ENCODE measurements at places on chromosomes 4 and X.

- DNase-seq: no peak
These were observed 359.1 kb downstream of the DACH2 start for GRCh38 chrX:86507331-86507730.

GRCh38 chr4:73904491-73904890, 35.3 kb downstream of the CXCL1 start:
- DNase-seq: no peak

DNA sequence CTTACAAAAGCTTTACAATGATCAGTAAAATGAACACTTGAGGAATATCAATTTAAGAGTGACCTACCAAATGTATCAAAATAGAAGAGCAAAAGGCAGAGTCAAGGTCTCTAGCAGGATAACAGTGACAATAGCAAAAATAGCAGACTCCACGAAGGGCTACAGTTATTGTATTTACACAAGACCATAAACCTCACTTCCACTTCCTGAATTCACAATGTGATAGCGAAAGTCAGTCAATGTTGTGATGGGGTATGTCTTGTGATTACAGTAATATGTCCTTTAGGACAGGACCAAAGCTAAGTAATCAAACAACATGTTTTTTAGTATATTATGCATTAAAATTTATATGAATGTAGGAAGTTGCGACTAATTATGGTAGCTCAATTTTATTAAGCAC, 139.6 kb downstream of the IQCM start:
- no peak for DNase-seq

GRCh38 chrX:15815779-15816437, 25.6 kb downstream of the ZRSR2 start:
- DNase-seq: no peak

DNA sequence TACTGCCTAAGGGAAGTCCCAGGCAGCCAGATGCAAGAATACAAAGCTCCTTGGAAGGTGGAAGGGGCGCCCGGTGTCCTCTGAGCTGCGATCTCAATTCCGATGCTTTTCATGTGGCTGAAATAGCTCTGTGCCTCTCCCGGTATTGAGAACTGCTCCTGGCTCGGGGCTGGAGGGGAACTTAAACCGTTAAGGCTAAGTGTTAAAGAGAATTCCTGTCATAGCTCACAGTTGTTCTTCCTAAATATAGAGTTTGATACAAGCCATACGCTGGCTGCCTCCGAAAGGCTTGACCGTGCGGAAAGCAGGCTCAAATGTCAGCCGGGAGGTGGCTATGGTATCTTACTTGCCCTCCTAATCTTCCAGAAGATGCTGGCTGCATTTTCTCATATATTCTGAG, at the start of gene SMPX:
SMPX (minus strand) TSS at position 157 of the 400 bp plus-strand sequence. CDS start 3,826 bp downstream, outside the sequence.
- no peak for DNase-seq

- no peak for DNase-seq
These were observed 120.4 kb upstream of the STX18 start for GRCh38 chr4:4662230-4662629.

- no peak for DNase-seq
These were observed 28.2 kb downstream of the PHKA2 start for GRCh38 chrX:18955676-18956075.

DNA sequence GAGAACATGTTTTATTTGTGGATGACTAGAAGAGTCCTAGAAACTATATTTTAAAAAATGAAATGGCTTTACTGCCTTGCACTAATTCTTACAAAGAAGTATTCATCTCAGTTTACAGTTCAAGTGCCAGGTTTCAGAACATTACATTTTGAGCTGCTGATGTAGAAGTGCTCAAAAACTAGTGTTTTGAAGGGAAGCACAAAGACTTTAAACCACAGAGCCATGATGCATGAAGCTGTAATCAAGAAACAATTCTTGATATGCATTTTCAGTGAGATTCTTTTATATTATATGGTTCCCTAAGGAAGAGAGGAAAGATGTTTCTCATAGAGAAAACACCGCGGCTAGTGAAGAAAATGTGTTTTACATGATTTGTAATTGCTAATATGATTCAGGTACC, 1163.0 kb downstream of the RAPGEF2 start:
- no peak for DNase-seq

DNA sequence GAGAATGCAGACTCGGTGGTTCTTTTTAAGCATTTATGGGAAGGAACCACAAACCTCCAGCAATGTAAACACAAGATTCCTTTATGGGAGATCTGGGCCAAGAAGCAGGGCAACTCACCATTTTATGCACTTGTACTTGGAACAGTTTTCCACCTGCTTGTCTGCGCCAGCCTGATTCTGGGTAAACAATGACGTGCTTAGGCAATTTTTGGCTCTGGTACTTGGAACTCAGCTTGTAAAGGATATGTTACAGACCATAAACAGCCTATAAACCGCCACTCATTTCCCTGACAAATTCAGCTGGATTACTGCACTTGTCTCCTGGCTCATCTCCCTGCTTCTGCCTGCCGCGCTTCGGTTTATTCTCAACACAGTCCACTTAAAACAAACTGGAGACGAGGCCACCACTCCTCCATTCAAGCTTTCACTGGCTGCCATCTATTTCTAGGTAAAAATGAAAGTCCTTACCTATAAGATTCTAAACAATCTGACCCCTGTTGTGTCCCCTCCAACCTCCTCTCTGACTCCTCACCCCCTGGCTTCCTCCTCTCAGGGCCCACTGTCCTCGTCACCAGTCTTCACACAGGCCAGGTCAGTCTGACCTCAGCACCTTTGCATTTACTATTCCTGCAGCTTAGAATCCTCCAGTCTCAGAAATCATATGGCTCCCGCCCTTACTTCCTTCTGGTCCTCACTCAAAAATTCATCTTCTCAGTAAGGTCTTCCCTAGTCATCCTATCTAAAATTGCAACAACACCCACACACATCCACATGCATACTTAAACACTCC, 205.9 kb upstream of the GALNT7 start:
- DNase-seq: no peak

DNA sequence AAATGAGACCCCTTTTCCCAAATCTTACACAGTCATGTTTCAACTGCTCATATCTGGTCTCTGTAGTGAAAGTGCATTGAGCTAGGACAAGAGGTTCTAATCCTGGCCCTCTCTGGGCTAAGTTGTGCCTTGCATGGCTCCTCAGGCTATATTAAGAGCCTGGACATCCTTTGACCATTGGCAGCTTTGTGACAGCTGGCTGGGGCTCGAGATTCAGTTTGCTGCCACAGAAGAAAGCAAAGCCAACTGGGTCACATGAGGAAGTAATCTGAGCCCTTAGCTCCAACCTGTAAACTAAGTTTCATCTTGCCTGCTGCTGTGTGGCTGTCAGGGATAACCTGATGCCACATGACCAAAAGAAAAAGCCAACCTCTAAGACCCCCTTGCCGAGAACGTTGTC, 51.8 kb upstream of the JADE1 start:
- DNase-seq: no peak

DNA sequence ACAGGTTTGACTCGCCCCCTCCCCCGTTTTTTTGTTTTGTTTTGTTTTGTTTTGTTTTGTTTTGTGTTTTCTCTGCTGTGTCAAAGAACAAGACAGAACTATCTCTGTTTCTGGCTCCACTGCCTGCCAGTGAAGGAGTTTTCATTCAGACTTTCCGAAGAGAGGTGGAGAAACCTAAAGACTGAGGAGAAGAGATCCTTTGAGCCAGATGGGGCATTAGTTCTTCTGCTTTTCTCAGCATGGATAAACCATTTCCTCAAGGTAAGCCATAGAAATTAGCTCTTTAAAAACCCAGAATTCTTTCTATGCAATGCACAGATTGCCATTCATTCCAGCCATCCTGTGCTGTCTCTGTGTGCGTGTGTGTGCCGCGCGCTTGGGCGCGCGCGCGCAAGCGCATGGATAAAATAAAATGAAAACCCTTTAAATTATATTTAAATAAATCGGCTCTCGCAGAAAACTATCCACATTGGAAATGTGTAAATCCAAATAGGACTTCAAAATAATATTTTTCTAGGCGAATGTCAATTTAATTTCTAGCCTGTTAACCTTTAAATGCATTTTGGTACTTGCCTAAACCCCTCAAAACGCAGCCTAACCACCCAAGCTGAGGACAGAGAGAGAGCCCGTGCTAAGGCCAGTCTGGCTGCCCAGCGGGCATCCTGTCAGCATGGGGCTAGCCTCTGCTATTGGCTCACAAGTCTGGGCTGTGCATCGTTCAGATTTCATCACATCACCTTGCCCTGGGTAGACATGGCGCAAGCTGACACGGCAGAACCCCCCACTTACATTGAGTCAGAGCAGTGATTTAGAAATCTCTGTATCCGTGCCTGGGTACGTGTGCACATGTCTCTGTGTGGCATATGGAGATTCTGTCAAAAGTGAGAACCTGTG, 113.0 kb upstream of the VAMP7 start:
- no peak for DNase-seq

DNA sequence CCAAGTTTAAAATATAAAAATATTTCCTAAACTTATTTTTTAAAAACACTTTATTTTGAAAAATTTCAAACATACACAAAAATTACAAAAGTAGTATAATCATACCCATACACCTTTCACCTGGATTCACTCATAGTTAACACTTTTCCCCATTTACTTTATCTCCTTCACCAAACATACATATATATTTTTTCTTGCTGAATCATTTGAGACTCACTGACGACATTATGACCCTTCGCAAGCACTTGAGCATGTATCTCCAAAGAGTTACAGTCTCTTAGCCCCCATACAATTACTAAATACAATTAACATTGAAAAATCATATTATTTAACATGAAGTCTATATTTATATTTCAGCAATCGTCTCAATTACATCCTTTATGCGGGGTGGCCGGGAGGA, 19.8 kb downstream of the RXFP1 start:
- DNase-seq: no peak

DNA sequence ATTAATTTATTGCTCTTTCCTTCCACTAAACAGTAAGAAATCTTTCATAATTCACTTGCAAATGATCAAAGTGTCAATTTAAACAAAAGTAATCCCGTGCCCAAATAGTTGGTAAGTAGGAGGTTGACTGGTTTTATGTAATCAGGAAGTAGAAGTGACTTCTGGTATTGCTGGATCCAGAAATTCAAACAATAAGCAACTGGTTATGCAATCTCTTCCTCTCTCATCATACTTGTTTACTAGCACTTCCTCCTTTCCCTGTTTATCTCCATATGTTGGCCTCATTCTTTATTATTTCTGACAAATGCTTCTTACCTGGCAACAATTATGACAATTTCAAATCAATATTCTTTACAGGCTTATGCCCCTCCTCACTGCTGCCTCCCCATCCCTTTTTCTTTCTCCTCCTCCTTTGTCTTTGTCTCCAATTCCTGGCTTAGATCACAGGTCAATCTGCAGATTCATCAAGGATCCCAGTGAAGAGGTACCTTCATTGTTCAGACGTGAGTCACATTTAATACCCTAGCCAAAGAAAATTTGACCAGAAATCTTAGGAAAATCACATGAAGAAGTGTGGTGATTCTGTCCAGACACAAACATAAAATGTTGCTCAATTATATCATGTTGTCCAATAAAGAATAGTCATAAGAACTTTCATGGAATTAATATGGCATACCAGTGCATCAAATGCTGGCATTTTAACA, 323.2 kb upstream of the PCDH7 start:
- DNase-seq: no peak

DNA sequence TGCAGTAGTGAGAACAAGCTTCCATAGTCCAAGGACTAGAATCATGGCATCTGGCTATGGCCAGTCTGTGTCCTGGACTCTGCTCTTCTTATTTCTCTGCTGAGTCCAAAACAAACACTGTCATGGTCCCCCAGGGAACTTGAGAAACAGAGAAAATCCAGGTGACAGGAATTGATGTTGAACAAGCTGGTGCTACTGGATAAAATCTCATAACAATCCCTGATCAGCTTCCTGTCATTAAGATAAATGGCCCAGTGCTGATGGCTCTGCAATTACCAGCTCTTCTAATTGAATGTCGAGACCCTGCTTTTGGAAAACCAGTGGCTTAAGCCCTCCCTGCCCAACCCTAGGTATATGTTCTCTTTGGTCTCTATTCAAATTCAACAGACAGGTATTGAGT, 58.8 kb upstream of the ARHGAP36 start:
- DNase-seq: no peak

DNA sequence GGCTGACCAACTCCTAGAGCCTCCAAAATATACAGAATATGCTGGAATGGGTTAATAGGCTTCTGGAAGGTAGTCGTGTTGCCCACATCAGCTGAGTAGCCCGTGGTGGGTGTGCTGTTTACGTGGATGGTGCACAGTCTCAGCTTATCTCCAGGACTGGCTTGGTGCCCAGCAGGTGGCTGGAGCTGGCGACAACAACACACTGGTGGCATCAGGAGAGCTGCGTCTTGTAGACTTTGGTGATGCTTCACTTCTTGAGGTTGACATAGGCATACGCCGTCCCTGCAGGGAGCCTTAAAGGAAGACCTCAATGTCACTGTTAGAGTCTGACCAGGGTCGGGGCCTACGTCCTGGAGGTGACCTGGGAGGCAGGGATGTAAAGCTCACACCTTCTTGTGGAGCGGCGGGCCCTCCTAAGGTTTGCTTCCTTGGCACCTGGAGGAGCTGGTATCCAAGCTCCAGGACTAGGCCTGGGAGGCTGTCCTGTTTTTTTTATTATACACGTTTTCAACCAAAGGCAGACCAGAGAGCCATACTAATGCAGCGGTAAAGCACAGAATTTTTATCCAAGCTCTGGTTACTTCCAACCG, 26.5 kb upstream of the RBMX start:
- DNase-seq: no peak

DNA sequence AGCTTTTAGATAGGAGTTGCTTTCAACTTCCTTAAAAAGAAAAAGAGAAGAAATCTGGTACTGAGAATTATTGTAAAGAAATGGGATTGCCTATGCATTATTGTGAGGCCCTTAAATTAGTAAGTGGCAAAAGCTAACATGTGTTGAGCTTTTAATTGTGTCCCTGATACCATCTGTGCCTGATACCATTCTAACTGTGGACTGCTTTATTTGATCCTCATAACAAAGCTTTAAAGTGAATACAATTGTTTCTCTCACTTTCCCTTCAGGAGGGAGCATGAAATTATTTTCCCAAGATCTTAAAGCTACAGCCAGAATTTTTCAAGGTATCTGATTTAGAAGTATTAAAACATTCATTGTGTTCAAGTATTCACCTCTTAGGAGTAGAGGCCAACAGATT, 9.9 kb downstream of the KCTD8 start:
- DNase-seq: no peak

GRCh38 chr4:147590249-147590920, 26.8 kb upstream of the TMEM184C start:
- no peak for DNase-seq
